Activated CD8-positive, alpha-beta T cell treated with anti-CD3 and anti-CD28 coated beads, Interleukin-2, amount 10 ng/mL, durations not matched to agents 7 days and 5 days (primary cell): ENCODE measurements at places on chromosomes 12 and 14.

DNA sequence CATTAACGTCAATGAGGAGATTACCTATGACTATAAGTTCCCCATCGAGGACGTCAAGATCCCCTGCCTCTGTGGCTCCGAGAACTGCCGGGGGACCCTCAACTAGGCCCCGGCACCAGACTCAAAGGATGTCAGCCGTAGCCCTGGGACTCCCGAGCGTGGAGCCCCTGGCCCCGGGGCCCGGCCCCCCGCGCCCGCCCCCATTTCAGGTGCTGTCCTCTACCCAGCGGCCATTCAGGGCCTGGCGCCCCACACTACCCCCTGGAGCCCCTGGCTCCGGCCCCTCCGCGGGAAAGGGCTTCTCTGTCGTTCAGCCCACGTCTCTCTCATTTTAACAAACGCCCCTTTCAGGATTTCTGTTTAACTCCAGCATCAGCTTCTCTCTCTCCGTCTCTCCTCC is 26.3 kb downstream of the SETD1B start:
- H3K27me3 ChIP-seq: no peaks in the 10 kb centered on the region
- H3K36me3 ChIP-seq: peaks cover 52% of the 10 kb centered on the region
- no peaks in the 10 kb centered on the region for H3K4me1 ChIP-seq
- no peak overlapping the region for H3K4me3 ChIP-seq

GRCh38 chr14:100105357-100106169 is 40.3 kb downstream of the EVL start:
- H3K4me3 ChIP-seq: peak overlapping the region; percentile 53
- peak overlapping the region; percentile 86 for H3K27ac ChIP-seq
- no peaks in the 10 kb centered on the region for H3K27me3 ChIP-seq
- peaks cover 93% of the 10 kb centered on the region for H3K4me1 ChIP-seq

- peaks cover 58% of the 10 kb centered on the region for H3K4me1 ChIP-seq
- DNase-seq: no peak
- no peaks in the 10 kb centered on the region for H3K27me3 ChIP-seq
- no peak overlapping the region for H3K27ac ChIP-seq
- no peak overlapping the region for H3K4me3 ChIP-seq
Observed at GRCh38 chr14:68940614-68941185, 38.4 kb downstream of the ACTN1 start.

DNA sequence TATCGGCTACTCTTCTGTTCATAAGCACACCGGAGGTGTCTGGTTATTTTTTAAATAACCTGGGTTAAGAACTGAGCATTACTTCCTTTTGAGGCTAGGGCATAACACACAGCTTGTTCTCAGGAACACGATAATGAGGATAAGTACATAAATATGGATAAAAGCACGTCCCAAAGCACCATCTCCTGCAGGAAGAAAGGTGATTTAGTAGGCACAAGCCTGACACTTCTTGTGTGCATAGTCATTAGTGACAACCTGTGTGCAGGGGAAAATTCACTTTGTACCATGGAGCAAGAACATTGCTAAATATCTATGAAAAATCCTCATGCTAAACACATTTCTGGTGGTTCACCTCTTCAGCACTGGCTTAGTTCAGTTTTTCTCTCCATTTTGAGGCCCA is 166.5 kb downstream of the SNAPC1 start:
- no peak overlapping the region for H3K4me3 ChIP-seq
- peaks cover 39% of the 10 kb centered on the region for H3K27me3 ChIP-seq
- no peaks in the 10 kb centered on the region for H3K4me1 ChIP-seq

GRCh38 chr12:42201063-42201462 is 37.0 kb downstream of the YAF2 start:
- H3K27ac ChIP-seq: no peak overlapping the region
- H3K36me3 ChIP-seq: peaks cover 13% of the 10 kb centered on the region
- no peak overlapping the region for H3K4me3 ChIP-seq
- DNase-seq: no peak
- H3K27me3 ChIP-seq: no peaks in the 10 kb centered on the region

DNA sequence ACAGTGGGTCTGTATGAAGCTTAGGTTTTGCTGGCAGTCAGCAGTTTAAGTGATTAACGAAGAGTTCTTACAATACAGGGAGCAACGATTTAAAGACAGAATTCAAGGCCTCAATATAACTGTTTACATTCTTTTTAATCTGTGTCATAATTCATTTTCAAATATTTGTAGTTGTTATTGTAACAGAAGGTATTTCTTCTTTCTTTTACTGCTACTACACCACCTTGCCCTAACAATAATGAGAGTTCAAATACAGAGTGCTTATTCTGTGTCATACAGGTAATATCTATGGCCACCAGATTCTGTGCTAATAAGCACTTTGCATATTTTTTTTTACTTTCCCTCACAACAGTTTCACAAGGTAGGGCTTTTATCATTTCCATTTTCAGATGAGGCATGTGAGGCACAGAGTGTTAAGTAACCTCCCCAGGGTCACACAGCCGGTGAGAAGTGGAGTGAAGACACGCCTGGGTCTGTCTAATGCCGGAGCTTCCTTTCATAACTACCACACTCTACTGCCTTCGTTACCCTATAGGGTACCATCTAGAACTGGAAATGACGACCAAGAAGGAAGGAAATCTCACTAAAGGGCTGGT is 81.9 kb downstream of the PELI2 start:
- no peak overlapping the region for H3K27ac ChIP-seq
- DNase-seq: no peak
- H3K36me3 ChIP-seq: peaks cover 2% of the 10 kb centered on the region
- no peak overlapping the region for H3K4me3 ChIP-seq
- H3K27me3 ChIP-seq: no peaks in the 10 kb centered on the region

DNA sequence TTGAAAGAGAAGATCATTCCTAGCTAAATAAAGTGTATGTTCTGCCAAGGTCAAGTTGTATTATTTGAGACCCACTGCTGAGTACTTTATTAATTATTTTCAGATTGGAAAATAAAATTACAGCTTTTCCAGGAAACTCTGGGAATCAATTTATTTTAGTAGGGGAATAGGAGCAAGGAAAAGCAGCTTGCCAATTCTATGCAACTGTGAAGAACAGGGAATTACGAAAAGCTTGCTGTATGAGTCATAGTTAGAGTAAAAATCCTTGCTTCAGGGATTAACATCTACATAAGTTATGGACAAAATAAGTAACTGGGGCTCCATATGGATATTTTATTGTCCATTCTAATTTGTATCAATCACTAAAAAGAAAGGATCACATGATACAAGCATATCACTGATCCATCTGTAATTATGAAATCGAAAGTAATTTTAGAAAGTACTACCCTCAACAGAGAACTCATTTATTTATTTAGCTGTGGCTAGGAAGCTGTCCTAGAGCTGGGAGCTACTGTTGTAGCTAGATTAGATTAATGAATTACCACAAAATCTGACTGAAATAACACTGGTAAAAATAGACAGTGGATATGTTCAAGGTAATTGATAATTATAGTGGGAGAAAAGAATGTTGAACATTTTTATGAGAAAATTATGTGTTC is 303.5 kb upstream of the NPAS3 start:
- H3K27me3 ChIP-seq: no peaks in the 10 kb centered on the region
- no peak overlapping the region for H3K27ac ChIP-seq
- no peak for DNase-seq

- no peak overlapping the region for H3K4me3 ChIP-seq
- H3K27ac ChIP-seq: no peak overlapping the region
- H3K36me3 ChIP-seq: no peaks in the 10 kb centered on the region
- H3K4me1 ChIP-seq: peaks cover 5% of the 10 kb centered on the region
- DNase-seq: no peak
Observed at GRCh38 chr12:8905546-8905945, 8.8 kb upstream of the PHC1 start.

- H3K4me1 ChIP-seq: peaks cover 29% of the 10 kb centered on the region
- peak overlapping the region; percentile 75 for H3K4me3 ChIP-seq
- peak overlapping the region; percentile 26 for H3K27ac ChIP-seq
- DNase-seq: no peak
- H3K27me3 ChIP-seq: peaks cover 5% of the 10 kb centered on the region
- no peaks in the 10 kb centered on the region for H3K36me3 ChIP-seq
Observed at GRCh38 chr12:51424094-51424661, 453 bp upstream of the SLC4A8 start.

- H3K4me1 ChIP-seq: no peaks in the 10 kb centered on the region
- H3K27me3 ChIP-seq: no peaks in the 10 kb centered on the region
- H3K4me3 ChIP-seq: no peak overlapping the region
- H3K36me3 ChIP-seq: no peaks in the 10 kb centered on the region
- H3K27ac ChIP-seq: no peak overlapping the region
Observed at GRCh38 chr12:21892341-21892740, 48.9 kb downstream of the ABCC9 start.

GRCh38 chr12:119147847-119148448 is 30.8 kb upstream of the HSPB8 start:
- no peaks in the 10 kb centered on the region for H3K36me3 ChIP-seq
- no peak for DNase-seq
- no peak overlapping the region for H3K4me3 ChIP-seq
- no peaks in the 10 kb centered on the region for H3K4me1 ChIP-seq
- no peaks in the 10 kb centered on the region for H3K27me3 ChIP-seq

DNA sequence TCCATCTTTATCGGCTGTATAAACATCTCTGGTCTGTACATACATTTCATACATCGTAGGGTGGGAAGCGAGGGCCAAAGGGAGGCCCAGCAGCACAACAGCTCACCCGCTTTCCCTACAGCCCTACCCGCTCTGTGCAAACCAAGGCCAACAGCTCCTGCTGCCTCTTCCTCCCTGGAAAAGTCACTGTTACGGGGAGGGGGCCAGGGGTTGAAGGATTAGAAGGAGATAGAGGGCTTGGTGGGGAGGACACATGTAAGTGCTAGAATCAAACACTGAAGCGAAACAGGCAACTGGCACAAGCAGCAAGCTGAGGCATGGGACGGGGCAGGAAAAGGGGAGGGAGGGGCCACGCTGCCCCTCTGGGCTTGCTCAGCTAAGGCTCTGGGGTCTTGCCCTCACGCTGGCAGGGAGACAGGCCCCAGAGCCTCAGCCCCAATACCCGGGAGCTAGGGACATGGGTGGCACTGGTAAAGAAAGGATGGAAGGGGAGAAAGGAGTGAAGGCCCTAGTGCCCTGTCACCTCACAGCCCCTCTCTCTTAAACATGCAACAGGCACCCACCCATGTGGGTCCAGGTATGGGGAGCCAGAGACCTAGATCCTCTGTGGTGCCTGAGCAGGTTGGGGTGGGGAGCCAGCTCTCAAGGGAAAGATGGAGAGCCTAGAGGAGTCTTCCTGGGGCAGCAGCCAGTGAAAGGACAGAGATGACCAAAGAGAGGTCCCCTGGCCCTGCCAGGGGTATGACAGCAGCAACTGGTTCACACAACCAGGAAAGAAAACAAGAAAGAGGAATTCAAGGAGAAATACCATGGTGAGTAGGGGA is 14.4 kb downstream of the SPRYD3 start:
- peaks cover 22% of the 10 kb centered on the region for H3K36me3 ChIP-seq
- H3K4me1 ChIP-seq: peaks cover 7% of the 10 kb centered on the region
- H3K27ac ChIP-seq: no peak overlapping the region
- H3K27me3 ChIP-seq: no peaks in the 10 kb centered on the region

- peak overlapping the region; percentile 97 for H3K4me3 ChIP-seq
- peak; percentile 55 for DNase-seq
- peaks cover 64% of the 10 kb centered on the region for H3K36me3 ChIP-seq
- H3K4me1 ChIP-seq: peaks cover 76% of the 10 kb centered on the region
- peak overlapping the region; percentile 90 for H3K27ac ChIP-seq
Observed at GRCh38 chr12:53217051-53217930, 10.2 kb upstream of the ITGB7 start.

- peaks cover 6% of the 10 kb centered on the region for H3K36me3 ChIP-seq
- H3K27me3 ChIP-seq: no peaks in the 10 kb centered on the region
- H3K4me1 ChIP-seq: no peaks in the 10 kb centered on the region
- no peak for DNase-seq
Observed at GRCh38 chr12:26564391-26564790, 268.6 kb downstream of the ITPR2 start.

DNA sequence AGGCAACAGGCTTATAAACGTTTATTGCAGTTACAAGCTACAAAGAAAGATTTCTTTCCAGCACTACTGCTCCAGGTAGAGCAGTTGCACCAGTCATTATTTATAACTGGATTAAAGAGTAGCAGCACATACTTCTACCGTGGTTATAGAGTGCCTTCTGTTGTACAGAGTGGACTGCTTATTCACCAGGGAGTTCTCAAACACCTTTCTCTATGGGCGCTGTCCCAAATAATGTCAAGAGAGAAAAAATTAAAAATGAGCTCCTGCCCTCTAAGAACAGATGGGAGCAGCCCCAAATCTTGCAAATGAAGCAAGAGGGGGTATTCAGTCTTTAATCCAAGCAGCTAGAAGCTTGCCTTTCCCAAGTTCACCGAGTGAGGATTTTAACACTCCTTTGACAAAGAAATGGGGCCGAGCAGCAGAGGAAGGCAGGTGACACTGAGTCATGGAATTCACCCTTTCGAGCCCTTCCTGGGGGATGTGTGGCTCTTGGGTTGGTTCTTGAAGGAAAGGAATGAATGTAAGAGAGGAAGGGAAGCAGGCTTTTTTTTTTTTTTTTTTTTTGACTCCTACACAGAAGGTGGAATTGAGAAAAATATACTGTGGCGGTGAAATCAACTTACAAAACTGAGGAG is 181.2 kb downstream of the PRKCH start:
- H3K4me1 ChIP-seq: peaks cover 85% of the 10 kb centered on the region
- H3K27ac ChIP-seq: peak overlapping the region; percentile 97
- peaks cover 89% of the 10 kb centered on the region for H3K36me3 ChIP-seq
- H3K27me3 ChIP-seq: no peaks in the 10 kb centered on the region
- DNase-seq: no peak
- peak overlapping the region; percentile 73 for H3K4me3 ChIP-seq

- H3K27ac ChIP-seq: no peak overlapping the region
- no peaks in the 10 kb centered on the region for H3K27me3 ChIP-seq
- DNase-seq: no peak
- H3K4me3 ChIP-seq: no peak overlapping the region
- no peaks in the 10 kb centered on the region for H3K36me3 ChIP-seq
Observed at GRCh38 chr12:92674500-92674899, 28.3 kb upstream of the PLEKHG7 start.

GRCh38 chr14:75861161-75861621 is 120.6 kb downstream of the TGFB3 start:
- H3K4me3 ChIP-seq: no peak overlapping the region
- no peak for DNase-seq
- no peak overlapping the region for H3K27ac ChIP-seq
- H3K4me1 ChIP-seq: peaks cover 6% of the 10 kb centered on the region
- H3K27me3 ChIP-seq: no peaks in the 10 kb centered on the region

DNA sequence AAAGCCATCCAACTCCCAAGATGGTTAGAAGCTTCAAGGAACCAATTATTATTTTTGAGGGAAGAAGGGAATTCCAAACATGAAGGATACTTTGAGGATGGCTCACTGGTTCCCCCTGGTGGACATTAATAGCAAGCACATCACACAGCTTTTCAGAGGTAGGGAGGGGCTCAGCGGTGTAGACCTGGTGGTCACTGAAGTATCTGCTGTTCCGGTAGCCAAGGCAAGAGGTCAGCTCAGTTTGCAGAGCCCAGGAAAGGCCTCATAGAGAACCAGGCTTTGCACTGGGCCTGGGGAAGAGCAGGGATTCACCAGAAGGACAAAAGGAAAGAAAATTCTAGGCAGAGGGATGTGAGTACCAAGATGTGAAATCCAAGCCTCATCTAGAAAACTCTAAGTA is 118.7 kb downstream of the KSR2 start:
- peaks cover 5% of the 10 kb centered on the region for H3K27me3 ChIP-seq
- H3K4me1 ChIP-seq: no peaks in the 10 kb centered on the region
- DNase-seq: peak; percentile 25

GRCh38 chr14:22225516-22226140 is 363.4 kb downstream of the DAD1 start:
- no peak overlapping the region for H3K27ac ChIP-seq
- no peaks in the 10 kb centered on the region for H3K27me3 ChIP-seq
- no peak for DNase-seq
- peaks cover 20% of the 10 kb centered on the region for H3K4me1 ChIP-seq
